Stimulated activated CD8-positive, alpha-beta memory T cell treated with anti-CD3 and anti-CD28 coated beads, Interleukin-15, amount 100 ng/mL, for 48 hours (primary cell): ENCODE measurements at places on chromosomes 12 and 14.

GRCh38 chr14:37253905-37254304, 56.2 kb downstream of the MIPOL1 start:
- no peak for DNase-seq

GRCh38 chr12:14564336-14564959, 3.2 kb downstream of the PLBD1 start:
- no peak for DNase-seq

GRCh38 chr12:111102102-111102739, 181.8 kb upstream of the MYL2 start:
- DNase-seq = no peak

DNA sequence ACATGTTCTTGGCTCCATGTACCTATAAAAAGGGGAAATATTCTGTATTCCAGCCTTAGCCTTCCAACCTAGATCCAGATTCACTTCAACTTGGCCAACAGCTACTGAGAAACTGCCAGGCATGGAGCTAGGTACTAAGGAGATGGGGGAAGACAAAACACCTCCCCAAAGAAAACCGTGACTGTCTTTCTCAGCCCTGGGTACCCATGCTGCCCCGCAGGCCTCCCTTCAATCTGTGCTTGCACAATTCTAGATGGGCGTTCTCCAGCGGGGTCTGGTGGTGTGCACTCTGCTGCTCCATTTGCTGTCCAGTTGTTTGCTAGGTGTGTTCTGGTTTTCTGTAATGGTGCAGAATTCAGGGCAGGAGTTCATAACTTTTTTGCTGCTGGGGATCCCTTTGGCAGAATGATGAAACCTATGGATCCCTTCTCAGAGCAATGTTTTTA, 817 bp upstream of the KRT4 start:
- DNase-seq = no peak

- no peak for DNase-seq
Observed at GRCh38 chr14:72808564-72808963, 85.3 kb downstream of the DPF3 start.

DNA sequence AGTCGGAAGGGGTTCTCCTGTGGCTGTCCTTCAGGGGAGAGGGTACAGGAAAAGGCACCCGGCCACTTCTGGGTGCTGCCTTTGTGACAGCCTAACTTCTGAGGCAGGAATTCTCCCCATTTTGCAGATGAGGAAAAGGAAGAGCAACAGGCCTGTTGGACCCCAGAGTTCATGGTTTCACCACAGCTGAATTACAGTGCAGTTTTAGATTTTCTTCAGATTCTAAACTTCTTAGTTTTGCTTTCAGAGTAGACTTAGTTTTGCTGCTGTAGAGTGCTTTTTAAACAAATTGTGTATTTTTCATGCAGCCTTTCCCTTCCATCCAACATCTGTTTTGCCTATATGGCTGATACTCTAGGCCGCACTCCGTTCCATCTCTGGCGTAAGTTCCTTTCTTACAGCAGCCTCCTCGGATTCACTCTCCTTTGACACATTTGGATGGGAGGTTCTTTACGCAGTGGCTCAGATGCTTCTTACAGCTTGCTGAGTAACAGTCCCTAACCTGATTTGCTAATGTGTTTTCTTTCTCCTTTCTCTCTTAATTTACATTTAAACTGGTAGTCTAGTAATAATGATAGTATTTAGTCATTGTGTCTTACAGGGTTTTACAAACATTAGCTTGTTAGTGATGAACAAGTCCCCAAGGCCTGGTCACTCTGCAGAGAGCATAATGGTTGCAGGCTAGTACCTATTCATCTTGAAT, 7.8 kb downstream of the TRAF3 start:
- DNase-seq = no peak

GRCh38 chr14:60585676-60586075, 63.6 kb downstream of the SIX1 start:
- no peak for DNase-seq

DNA sequence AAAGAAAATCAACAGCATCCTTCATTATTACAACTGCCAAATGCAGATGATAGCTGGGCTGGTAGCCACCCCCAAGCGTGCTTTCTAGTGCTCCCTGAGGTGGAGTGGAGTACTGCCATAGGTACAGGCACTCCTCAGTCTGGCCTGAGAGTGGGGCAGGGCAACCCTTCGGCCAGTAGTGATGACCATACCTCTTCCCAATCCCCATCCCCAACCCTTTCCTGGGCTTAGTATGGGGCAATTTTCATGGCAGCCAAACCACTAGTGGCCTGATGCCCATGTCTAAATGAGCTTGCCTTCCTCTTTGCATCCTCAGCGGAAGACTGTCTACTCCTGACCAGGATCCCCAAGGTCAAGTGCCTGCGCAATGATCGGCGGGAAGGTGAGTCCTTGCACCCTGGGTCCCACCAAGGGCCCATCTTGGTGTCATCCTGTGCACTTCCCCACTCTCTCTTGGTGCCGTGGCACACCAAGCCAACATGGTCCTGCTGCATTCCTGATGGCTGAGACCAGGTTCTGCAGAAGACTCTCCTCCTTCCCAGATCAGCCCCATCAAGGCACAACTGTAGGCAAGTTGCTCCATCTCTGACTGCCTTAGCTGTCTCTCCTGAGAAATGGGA, 65.8 kb downstream of the GALNT16 start:
- no peak for DNase-seq

- no peak for DNase-seq
Observed at GRCh38 chr14:32726516-32726915, 212.2 kb upstream of the NPAS3 start.

GRCh38 chr12:13602172-13602571, 379.2 kb downstream of the GRIN2B start:
- no peak for DNase-seq

DNA sequence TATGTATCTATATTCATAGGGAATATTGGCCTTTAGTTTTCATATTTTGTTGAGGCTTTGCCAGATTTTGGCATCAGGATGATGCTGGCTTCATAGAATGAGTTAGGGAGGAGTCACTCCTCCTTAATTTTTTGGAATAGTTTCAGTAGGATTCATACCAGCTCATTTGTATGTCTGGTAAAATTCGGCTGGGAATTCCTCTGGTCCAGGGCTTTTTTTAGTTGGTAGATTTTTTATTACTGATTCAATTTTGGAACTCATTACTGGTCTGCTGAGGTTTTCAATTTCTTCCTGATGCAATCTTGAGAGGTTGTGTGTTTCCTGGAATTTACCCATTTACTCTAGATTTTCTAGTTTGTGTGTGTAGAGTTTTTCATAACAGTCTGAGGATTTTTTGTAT, 175.2 kb downstream of the EPS8 start:
- no peak for DNase-seq

DNA sequence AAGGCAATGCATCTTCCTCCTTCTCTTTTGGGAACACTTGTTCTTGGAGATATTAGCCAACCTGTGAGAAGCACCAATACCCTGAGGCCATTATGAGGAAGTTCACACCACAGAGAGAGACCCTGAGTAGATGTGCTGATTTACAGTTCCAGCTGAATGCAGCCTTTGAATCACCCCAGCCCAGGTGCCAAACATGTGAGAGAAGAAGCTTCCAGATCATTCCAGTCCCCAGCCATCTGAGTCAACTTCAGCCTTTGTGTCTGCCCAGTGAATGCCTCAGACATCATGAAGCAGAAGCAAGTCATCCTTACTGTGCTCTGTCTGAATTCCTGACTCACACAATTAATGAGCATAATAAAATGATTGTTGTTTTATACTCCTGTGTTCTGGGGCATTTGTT, 25.1 kb downstream of the C12orf42 start:
- DNase-seq = no peak

DNA sequence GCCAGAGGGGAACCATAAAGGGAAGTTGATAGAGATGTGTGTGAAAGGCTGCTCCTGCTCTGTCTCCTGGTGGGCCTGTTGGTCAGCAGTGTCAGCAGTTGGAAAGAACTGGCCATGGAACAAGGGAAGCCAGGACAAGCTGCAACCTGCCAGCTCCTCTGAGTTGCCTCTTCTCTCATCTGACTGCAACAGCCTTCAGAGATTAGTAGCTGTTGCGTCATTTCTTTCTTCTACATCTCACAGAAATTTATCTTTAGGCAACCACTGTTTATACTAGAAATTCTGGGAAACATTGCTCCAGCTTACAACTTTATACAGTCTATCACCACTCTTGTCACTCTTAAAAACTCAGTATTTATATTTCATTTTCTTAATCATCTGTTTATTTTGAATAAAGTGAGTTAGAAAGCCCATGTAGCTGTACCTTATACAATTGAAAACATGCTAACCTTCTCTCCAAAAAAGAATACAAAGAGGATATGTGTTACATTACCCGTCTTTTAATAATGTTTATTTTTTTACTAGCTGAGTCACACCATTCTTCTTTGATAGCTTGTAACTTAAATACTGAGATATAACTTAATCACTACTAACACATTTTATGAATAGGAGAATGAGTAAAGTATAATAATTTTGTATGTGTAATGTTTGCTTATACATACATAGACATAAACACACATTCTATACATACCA, 224.2 kb downstream of the LRFN5 start:
- DNase-seq = no peak

GRCh38 chr14:32075672-32076277, 1.3 kb upstream of the ARHGAP5 start:
- no peak for DNase-seq

- DNase-seq = no peak
Observed at GRCh38 chr12:67968321-67968720, 20.9 kb upstream of the IFNG-AS1 start.

DNA sequence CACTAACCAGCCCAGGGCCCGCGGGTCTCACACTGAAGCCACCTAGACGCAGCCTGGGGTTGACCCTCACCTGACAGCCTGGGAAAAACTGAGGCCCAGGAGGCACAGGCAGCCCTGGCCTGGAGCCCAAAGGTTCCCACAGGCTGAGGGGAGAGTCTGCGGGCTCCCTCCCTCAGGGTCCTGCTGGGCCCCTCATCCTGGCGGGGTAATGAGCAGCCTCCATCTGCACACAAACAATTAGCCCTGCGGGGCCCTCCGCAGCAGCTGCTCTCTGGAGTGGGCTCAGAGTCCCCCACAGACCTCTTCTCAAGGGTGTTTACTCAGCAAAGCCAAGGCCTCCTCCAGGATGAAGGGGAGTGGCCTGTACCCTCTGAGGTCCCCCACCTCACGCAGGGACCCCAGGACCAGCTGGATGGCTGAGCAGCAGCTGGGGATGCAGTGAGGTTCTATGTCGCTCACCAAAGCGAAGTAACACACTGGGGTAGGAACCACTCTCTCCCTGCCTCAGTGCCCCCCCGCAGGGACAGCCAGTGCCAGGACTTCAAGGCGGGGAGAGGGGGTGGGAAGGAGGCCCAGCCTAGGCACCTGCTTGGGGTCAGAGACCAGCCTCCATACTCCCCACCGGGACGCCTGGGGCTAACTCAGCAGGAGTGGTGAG, 7.3 kb downstream of the AKT1 start:
- no peak for DNase-seq

GRCh38 chr12:97994746-97995484, 520.5 kb upstream of the TMPO start:
- DNase-seq = no peak

- no peak for DNase-seq
Observed at GRCh38 chr12:19222558-19222957, 93.0 kb downstream of the PLEKHA5 start.

DNA sequence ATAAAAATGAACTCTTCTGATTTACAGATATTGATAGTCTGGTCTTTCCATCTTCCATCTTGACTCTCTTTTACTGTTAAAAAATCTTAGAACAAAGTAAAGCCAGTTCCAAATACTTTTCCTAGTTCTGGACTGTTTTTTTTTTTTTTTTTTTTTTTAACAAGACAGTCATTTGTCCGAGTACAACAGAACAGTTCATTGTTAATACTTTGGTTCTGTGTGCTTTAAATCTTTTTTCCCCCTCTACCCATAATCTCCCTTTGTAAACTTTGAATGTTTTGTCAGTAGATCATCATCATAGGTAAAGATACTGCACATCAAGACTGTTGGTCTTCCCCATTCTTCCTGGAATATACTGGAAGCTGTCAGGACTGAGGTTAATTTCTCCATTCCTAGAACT, 38.0 kb downstream of the ADIPOR2 start:
- DNase-seq = no peak

DNA sequence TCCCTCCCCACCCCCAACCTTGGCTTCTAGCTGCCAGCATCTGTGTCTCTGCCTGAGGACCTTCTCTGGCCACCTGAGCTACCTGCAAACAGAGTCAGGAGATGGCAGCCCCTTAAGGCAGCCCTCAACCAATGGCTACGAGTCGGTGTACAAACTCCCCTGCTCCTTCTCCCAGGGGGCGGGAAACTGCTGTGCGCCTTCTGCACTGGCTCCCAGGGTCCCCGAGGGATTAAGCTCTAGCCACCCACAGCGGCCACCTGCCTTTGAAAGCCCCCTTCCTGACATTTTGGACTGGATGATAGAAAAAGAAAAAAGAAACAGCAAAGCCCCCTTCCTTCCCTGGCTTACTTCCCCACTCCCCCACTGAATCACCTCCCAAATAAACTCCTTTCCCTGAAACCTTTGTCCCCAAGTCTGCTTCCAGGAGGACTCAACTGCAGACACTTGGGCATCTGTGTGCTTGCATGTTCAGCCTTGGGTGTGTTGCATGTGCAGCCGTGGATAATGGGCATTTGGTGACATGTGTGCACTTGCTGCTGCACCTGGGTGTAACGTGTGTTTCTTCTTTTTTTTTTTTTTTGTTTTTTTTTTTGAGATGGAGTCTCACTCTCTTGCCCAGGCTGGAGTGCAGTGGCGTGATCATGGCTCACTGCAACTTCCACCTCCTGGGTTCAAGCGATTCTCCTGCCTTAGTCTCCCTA, 6.0 kb downstream of the SDS start:
- DNase-seq = no peak

- DNase-seq = no peak
Observed at GRCh38 chr14:41298328-41298690, 308.4 kb upstream of the LRFN5 start.

DNA sequence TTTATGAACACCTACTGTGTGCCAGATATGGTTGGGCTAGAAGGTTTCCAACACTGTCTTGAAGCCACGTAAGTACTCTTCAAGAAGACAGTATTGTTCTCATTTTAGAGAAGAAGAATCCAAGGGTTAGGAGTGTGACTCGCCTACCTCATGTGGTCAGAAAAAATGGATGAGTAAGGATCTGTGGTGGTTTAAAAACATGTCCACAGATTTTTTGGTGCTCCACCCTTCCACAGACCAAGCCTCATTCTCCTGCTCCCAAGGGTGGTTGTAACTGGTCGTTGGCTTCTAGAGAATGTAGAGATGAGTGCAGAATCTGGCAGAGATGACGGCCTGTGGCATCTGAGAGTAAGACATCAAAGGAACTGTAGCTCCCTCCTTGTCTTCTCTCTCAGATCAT, 30.3 kb upstream of the TTC7B start:
- DNase-seq = no peak

DNA sequence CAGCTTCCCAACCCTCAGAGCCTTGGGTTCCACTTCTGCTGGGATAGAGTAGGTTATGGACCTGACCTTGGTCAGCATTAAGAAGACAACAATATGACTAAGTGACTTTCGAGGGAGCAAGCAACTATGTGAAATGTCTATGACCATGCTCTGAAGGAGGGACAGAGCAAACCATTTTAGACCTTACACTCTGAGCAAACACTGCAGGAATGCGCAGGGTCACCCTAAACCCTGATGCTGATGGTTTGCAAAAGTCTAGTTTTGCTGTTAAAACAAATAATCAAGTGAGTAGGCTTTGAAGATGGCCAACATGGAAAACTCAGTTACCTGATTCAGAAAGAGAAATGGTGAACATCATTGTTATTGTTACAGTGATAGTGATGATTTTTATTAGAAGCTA, 8.7 kb downstream of the ZCCHC8 start:
- no peak for DNase-seq

GRCh38 chr12:64544371-64545080, 65.8 kb upstream of the RASSF3 start:
- no peak for DNase-seq

GRCh38 chr12:3117591-3118015, 40.4 kb downstream of the TSPAN9 start:
- DNase-seq = no peak

GRCh38 chr14:53144244-53144643, 8.9 kb downstream of the DDHD1 start:
- no peak for DNase-seq
